ENCODE measurements at places on chromosomes 2 and 18. TPM values are rescaled to one million over a fixed set of nuclear protein-coding genes. Genes with fewer than 3 reads are reported as not detected.

IAH1 gene
- 28.3 TPM for total RNA-seq

SERPINB4 gene
- total RNA-seq: not detected

TRIM43B gene
- 0.71 TPM for total RNA-seq

DNA sequence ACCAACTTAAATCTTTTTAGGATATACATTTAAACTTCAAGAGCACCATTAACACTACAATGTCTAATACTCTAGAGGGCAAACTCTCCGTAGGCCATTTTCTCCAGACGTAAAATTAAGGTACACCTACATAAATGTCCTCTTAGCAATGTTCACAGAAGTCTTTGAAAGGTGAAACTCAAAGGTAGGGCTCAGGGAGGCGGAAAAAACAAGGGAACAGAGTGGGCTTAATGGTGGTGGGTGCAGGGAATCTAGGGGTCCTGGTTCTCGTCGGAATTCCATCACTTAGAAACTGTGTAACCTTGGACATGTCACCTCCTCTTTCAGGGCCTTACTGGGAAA lies 668 bp downstream of the NFU1 start:
- no peak for ATAC-seq

GRCh38 chr2:203826704-203827103 lies 40.9 kb upstream of the CTLA4 start:
- no peak for ATAC-seq

DNA sequence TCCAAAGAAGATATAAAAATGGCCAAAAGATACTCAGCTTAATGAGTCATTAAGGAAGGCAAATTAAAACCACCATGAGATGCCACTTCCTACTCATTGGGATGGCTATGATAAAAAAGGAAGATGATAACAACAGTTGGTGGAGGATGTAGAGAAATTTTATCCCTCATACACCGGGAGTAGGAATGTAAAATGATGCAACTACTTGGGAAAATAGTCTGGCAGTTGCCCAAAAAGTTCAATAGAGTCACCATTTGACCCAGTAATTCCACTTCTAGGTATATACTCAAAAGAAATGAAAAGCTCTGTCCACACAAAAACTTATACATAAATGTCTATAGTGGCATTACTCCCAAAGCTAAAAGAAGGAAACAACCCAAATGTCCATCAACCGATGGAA lies 10.1 kb upstream of the SULT1C2 start:
- no peak for ATAC-seq

DNA sequence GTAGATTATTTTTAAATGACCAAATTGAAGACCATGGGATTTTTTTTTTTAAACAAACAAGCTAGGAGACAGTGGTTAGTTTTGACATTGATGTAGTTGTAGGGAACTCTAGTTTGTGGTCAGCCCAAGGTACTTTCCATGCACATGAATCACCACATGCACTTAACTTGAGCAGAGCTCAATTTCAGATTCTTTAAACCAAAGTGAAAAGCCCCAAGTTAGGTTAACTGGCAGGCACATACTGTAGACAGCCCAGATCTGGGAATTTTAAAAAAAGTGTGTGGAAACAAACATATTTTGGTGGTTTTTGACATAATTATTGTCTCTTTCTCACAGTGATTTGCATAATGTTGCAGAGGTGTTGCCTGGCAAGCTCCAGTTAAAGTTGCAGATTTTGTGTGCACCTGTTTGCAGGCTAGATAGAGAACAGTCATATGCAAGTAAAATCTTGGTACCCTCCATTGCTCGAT lies 88.4 kb downstream of the BCL2L11 start:
- peak; percentile 22 for ATAC-seq

DNA sequence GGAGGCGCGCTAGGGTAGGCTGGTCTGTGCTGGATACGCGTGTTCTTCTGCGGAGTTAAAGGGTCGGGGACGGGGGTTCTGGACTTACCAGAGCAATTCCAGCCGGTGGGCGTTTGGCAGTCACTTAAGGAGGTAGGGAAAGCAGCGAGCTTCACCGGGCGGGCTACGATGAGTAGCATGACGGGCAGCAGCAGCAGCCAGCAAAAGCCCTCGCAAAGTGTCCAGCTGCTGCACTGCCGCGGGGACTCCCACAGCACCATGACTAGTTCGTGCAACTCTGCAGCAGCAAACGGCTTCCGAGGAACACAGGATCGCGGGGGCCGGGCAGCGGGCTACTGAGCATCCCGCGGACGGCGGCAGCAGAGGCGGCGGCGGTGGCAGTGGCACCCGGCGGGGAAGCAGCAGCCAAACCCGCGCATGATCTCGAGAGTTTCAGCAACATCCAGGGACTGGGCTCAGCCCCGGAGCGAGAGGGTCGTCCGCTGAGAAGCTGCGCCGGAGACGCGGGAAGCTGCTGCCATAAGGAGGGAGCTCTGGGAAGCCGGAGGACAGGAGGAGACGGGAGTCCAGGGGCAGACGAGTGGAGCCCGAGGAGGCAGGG lies 368 bp downstream of the TMEFF2 start:
- ATAC-seq: peak; percentile 18

- no peak for ATAC-seq
Measured at GRCh38 chr2:223104336-223105132, 52.5 kb downstream of the KCNE4 start.
